ENCODE measurements at places on chromosomes 6 and 20. TPM values are rescaled to one million over a fixed set of nuclear protein-coding genes. Genes with fewer than 3 reads are reported as not detected.

SAPCD1 gene
- total RNA-seq: 4.9 TPM

LTV1 gene
- total RNA-seq: 22.4 TPM

COL12A1 gene
- total RNA-seq: 275 TPM

GNAS-AS1 gene
- 1.5 TPM for total RNA-seq

PDE10A gene
- 14.1 TPM for total RNA-seq

HSPA1A gene
- total RNA-seq: 195 TPM

THBS2 gene
- 104 TPM for total RNA-seq

ADGRF1 gene
- 0.09 TPM for total RNA-seq

SMOC2 gene
- total RNA-seq: 45.6 TPM

IL17F gene
- not detected for total RNA-seq

C20orf144 gene
- total RNA-seq: not detected

MYBL2 gene
- 0.40 TPM for total RNA-seq

TBXT gene
- total RNA-seq: not detected

FAM217A gene
- total RNA-seq: not detected

WFDC13 gene
- not detected for total RNA-seq

CALHM4 gene
- total RNA-seq: not detected
